ENCODE measurements at places on chromosomes 13 and 19. TPM values are rescaled to one million over a fixed set of nuclear protein-coding genes. Genes with fewer than 3 reads are reported as not detected.

FLT3 gene
- total RNA-seq, result not detected

OR7A5 gene
- total RNA-seq, result not detected

ZNF285 gene
- total RNA-seq, result 2.9 TPM

ZNF333 gene
- 17.6 TPM for total RNA-seq

TINCR gene
- total RNA-seq, result not detected

C19orf73 gene
- total RNA-seq, result 12.3 TPM

TMEM150B gene
- total RNA-seq, result not detected

RAB20 gene
- 6.6 TPM for total RNA-seq

ZNF415 gene
- 4.7 TPM for total RNA-seq

CDX2 gene
- total RNA-seq, result not detected

IZUMO2 gene
- total RNA-seq, result not detected

KLF1 gene
- not detected for total RNA-seq

KLK10 gene
- total RNA-seq, result not detected

PTPRH gene
- total RNA-seq, result 7.0 TPM

EFNA2 gene
- not detected for total RNA-seq

ZNF471 gene
- 4.6 TPM for total RNA-seq

DNAJC3 gene
- total RNA-seq, result 41.7 TPM

OR10H1 gene
- total RNA-seq, result not detected

STOML3 gene
- total RNA-seq, result not detected

ZFP36 gene
- total RNA-seq, result 116 TPM

WDR87 gene
- total RNA-seq, result not detected

KLK14 gene
- total RNA-seq, result not detected

UGGT2 gene
- total RNA-seq, result 22.2 TPM

B3GNT8 gene
- 1.6 TPM for total RNA-seq

NDUFB7 gene
- 282 TPM for total RNA-seq

GAS6 gene
- 133 TPM for total RNA-seq

PGLYRP2 gene
- not detected for total RNA-seq

FPR2 gene
- 0.09 TPM for total RNA-seq

NOVA2 gene
- under 0.01 TPM for total RNA-seq

JUNB gene
- 334 TPM for total RNA-seq

OLFM2 gene
- total RNA-seq, result 9.3 TPM

ZNF628 gene
- 1.9 TPM for total RNA-seq

ZSWIM9 gene
- 1.5 TPM for total RNA-seq

IRGC gene
- total RNA-seq, result not detected

CATSPERD gene
- not detected for total RNA-seq

ARL11 gene
- total RNA-seq, result under 0.01 TPM

KLK12 gene
- total RNA-seq, result not detected

ZSCAN5C gene
- not detected for total RNA-seq

OR10H2 gene
- total RNA-seq, result not detected

C19orf38 gene
- total RNA-seq, result 1.4 TPM

TNFSF11 gene
- under 0.01 TPM for total RNA-seq

Data from pericardium fibroblast (primary cell).